ENCODE measurements at places on chromosomes 11 and 22. TPM values are rescaled to one million over a fixed set of nuclear protein-coding genes. Genes with fewer than 3 reads are reported as not detected.

GRCh38 chr22:37705205-37705604, 8.4 kb downstream of the TRIOBP start:
- DNase-seq: no peak

TRIM49 gene
- not detected for total RNA-seq

ZC3H12C gene
- 9.7 TPM for total RNA-seq

RIBC2 gene
- total RNA-seq: 0.48 TPM

- no peak for DNase-seq
Observed at GRCh38 chr11:76823481-76824028, 37.2 kb upstream of the ACER3 start.

- peak; percentile 32 for DNase-seq
Observed at GRCh38 chr11:36292311-36292722, 3.1 kb upstream of the COMMD9 start.

DNA sequence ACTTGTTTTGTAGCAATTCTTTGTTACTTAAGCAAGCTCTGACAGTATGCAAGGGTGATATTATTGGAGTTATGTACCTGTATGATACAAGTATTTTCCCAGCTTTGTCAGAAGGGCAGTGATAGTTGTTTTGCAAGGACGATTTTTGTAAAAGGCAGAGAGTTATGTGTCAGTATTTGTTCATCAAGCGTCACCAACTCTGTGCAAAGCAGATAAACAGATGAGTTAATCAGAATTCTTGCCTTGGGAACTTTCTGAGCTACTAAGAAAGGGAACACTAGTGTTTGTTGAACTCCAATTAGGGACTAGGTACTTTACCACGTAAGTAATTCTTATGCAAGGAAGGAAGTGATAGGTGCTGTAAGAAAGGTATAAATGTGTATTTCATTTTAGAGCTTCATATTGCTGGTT, 1.4 kb downstream of the USP47 start:
- peak; percentile 56 for DNase-seq
